ENCODE measurements at places on chromosomes 16 and 17.

DNA sequence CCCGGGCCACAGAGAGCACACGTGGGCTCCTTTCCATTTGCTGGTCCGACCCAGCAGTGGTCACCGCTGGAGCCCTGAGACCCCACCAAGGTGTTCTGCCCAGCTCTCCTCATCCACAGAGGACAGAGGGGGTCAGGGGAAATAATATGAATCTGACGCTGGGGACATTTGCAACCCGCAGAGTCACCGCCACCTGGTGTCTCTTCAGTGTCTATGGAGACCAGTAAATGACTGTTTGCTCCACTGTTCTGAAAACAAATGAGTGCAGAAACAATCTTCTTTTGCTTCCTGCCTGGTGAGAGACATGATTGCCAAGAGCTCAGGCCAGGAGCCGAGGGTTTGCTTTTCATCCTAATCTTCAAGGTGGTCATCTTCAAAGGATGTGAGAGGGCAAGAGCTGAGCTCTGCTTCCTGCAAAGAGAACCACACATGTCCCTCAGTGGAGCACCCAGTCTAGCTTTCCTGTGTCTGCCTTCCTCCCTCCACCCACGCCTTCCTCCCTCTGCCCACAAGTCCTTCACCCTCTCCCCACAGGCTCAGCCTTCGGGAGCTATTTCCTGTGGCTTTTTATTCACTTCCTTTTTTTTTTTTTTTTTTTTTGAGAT lies 14.7 kb upstream of the KLHDC4 start:
- no peak for DNase-seq

GRCh38 chr16:682493-683395 lies 1.4 kb downstream of the JMJD8 start:
- no peak for DNase-seq

GRCh38 chr17:78075011-78075410 lies 53.5 kb downstream of the TMC6 start:
- no peak for DNase-seq

GRCh38 chr17:45101883-45102811 lies 30.2 kb downstream of the PLCD3 start:
- no peak for DNase-seq

DNA sequence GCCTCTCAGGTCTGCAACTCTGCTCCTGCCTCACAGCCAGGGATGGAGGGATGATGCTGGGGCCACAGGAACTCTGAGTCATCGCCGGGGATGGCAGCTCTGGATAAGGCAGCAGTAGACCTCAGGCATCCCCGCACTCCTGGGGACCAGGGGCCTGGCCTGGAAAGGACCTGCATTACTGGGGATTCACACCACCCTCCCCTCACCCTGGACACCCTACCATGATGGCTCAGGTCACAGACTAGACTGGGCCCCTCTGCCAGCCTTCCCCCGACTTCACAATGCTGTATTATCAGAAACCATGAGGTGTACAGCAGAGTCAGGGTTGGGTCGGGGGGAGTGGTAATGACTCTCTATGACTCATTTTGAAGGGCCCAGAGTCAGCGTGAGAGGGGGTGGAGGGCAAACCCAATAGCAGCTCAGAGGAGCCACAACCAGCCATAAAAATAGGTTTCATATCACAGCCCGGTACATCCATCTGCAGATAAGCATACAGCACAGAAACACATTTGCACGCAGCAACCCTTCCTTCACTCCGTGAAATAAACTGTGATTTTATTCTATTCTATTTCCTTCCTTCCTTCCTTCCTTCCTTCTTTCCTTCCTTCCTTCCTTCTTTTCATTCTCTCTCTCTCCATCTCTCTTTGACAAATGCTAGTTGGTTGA lies 28.8 kb downstream of the DYNLRB2 start:
- no peak for DNase-seq

DNA sequence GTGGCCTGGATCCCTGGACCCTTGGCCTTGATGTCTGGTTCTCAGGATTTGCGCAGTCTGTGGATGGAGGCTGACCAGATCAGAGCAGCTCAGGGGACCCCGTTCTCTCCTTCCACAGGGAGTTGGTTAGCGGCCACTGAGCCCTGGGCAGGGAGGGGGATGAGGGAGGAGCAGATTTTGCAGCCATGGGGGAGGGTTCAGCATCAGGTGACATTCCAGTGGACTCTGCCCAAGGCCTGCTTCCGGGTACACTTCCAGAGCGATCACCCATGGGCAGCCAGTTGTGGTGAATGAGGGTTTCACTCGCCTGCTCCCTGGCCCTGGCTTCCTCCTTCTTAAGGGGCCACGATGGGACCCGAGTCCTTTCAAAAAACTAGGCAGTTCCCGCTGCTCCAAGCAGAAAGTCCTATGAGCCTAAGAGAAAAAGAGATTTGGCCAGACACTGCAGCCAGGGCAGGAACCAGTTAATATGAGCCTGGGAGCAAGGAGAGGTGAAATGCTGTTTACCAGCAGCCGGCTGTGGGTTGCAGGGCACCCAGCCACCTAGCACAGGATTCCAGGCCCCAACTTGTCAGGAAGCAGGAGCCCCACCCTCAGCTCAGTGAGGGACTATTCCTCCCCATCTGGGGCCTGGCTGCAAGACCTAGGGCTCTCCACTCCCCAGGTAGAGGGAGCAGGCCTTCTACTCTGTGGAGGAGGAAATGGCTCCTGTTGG lies 4.7 kb upstream of the GPRC5C start:
- DNase-seq: no peak

DNA sequence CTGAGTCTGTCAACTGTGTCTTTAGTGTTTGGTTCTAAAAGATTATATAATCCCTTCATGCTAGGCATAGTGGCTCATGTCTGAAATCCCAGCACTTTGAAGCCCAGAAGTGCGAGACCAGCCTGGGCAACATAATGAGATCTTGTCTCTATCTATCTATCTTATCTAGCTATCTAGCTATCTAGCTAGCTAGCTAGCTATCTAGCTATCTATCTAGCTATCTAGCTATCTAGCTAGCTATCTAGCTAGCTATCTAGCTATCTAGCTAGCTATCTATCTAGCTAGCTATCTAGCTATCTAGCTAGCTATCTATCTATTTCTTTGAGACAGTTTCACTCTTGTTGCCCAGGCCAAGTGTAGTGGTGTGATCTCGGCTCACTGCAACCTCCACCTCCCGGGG lies 43.8 kb downstream of the SPAG9 start:
- DNase-seq: no peak

DNA sequence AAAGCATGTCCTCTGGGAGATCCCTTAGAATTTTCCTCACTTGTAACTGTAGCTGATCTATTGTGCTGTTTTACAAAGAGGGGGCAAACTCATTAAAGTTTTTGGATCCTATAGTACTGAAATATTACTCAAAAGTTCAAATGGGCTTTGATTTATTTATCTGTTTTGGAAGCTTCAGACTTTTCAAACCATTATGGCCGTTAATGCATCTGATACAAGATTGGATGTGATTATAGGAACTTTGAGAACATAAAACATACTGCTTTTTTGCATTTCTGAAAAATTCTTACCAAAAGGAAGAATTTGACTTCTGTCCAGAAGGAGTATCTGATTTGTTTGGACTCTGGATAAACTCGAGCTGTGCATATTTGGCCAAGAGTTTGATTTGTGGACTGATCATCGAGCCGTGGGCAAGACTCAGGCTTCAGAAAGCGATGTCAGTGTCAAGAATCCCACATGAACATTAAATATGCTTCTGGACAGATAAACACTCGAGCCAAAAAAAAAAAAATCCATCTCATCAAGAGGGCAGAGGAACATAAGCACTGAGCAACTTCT lies 8.2 kb upstream of the MARCHF10 start:
- DNase-seq: no peak

- DNase-seq: no peak
These were observed 304.5 kb downstream of the CPPED1 start for GRCh38 chr16:12499032-12499745.

GRCh38 chr17:82202981-82203380 lies 9.7 kb downstream of the CCDC57 start:
- no peak for DNase-seq

GRCh38 chr17:304461-304860 lies 48.1 kb downstream of the RPH3AL start:
- no peak for DNase-seq

Measured in fibroblast of the conjunctiva (primary cell).